Activated CD4-positive, alpha-beta T cell treated with anti-CD3 and anti-CD28 coated beads, Interleukin-2, amount 10 ng/mL, durations not matched to agents 7 days and 5 days (primary cell): ENCODE measurements at places on chromosomes 12 and 14.

- DNase-seq, result no peak
These were observed 63.5 kb downstream of the DPF3 start for GRCh38 chr14:72830356-72830755.

DNA sequence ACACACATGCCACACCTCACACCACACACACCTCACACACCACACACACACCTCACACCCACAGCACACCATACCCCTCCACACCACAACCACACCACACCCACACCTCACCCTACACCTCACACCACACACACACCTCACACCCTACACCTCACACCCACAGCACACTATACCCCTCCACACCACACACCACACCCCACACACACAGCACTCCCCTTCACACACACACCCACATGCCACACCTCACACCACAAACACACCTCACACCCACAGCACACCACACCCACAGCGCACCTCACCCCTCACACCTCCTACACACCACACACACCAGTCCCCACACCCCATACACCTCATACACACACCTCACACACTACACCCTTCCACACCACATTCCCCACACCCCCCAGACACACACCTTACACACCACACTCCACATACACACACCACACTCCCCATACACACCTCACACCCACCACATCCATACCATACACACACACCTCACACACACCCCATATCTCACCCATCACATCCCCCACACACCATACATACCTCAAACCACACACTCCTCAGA, 80.0 kb downstream of the ACTN1 start:
- DNase-seq, result no peak

- DNase-seq, result peak; percentile 48
These were observed 1.5 kb downstream of the IRF2BPL start for GRCh38 chr14:77026930-77027537.

DNA sequence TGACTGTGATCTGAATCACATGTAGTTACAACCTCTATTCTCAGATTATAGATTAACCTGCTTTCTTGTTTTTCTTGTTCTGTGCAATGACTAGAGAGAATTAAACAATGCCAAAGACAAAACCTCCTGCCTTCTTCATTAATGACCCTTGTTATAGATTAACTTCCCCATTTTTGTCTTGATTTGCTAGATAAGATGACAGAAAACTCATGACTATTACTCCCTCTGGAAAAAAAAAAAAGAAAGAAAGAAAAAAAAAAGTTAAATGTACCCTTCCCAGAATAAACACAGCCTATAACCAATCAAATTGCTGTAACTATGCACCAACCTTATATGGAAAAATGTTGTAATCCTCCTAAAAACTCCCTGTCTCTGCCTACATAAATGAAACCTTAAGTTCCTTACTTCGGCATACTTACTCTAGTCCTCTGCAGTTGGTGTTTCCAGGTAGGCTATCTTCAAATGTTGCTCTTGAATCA, 41.1 kb upstream of the PCED1B start:
- DNase-seq, result no peak

GRCh38 chr12:51269174-51270066, 795 bp downstream of the SMAGP start:
- peak; percentile 64 for DNase-seq

DNA sequence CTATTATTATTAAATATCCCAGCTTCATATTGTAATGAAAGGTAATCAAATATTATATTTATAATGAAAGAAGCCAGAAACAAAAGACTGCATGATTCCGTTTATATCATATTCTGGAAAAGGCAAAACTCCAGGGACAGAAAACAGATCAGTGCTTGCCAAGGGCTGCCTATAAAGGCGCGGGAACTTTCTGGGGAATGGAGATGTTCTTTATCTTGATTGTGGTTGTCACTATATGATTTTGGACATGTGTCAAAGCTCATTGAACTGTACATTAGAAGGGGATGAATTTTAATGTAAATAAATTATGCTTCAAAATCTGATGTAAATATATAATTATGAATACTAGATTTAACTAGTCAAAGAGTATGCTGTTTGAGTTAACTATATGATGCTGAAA, 115.4 kb upstream of the KRAS start:
- DNase-seq, result no peak

DNA sequence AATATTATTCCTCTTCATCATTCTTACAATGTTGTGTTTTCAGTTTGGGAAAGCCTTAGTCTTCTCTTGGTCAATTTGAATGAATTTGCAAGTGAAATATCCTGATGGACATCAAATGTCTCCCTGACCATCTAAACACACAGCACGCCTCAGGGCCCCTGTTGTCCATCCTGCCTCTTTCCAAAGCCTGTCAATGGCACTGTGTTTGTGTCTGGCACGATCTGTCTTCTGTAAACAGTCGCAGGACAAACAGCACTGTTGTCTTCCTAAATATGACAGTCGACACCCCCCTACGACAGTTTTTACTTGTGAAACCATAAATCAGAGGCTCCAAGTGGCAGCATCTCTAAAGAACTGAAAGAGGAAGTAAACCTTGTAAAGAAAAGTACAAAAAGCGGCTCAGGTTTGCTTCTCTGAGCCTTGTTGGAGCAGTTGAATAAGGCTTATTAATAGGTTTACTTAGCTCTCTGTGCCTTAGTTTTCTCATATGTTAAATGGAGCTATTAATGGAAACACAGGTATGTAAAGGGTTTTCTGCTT, 285.8 kb downstream of the NRXN3 start:
- DNase-seq, result no peak

GRCh38 chr12:58415716-58416115, 474.3 kb downstream of the ATP23 start:
- no peak for DNase-seq

GRCh38 chr12:45509187-45509586, 220.3 kb upstream of the ARID2 start:
- no peak for DNase-seq

DNA sequence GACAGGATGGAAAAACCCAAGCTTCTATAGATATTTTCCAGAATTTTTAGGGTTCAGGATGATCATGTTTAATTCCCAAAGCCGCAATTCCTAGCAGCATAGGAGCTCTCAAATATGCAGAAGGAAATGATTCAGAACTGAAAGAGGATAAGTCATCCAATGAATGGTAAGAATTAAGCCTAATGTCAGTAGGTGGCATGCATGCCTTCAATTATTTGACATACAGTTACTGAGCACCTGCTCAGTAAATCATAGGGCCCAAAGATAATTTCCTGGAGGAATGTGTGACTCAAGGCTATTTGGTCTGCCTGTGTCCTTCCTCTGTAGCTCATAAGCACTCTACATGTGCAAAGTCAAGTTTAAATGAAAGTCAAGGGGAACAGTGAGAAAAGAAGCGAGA, 116.8 kb upstream of the SLC38A4 start:
- DNase-seq, result no peak

DNA sequence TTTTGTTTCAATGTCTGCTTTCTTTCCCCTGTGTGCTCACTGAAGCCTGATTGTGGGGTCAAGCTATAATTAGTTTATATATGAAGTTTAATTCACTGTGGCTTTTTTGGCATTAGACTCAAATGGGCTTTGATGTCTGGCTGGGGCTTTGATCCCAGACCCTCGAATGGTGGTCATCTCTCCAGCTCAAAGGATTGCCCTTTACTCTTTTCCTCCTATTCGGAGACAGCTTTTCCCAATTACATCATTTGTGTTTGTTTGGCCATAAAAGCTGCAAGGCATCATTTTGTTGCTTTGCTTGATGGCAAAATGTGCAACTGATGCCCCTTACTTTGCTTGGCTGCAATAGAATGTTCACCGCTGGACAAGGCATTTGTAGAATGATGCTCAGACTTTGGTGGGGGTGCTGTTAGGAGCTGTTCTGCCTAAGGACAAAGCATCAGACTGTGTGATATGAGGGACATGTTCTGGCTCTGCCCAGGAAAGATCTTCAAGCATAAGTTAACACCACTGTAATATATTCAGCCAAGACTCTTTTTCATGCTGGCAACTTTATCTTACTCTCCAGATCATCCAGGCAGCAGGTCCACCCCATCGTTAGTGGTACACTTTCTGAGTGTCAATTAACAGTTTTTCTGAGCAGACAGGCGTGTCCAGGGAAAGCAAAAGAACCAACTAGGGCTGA, 3.2 kb upstream of the DACT1 start:
- no peak for DNase-seq

DNA sequence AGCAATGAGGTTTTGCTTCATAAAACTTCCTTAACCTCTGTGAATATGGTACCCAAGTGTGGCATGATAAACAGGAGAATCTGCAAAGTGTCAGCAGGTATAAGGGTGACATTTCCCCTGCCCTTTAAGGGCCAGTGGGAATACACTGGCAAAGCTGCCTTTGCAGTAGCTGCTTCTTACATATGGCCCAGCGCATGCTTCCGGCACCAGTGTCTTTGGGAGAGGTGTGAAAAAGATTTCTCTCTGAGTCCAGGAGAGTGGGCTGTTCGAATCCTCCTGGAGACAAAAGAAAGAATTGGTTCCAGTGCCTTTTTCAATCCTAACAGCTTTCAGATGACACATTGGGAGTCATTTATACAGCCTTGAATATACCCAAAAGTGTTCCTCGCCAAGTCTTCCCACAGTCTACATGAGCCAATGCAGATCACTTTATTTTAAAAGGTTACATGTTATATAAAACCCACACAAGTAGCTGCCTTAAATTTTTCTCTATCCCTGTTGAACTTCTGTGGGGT, 437.7 kb downstream of the PRKD1 start:
- no peak for DNase-seq

- DNase-seq, result no peak
These were observed 53.8 kb downstream of the TMCC3 start for GRCh38 chr12:94596596-94596995.

- peak; percentile 81 for DNase-seq
These were observed 2.5 kb downstream of the C12orf57 start for GRCh38 chr12:6946033-6946919.

GRCh38 chr14:55950135-55950534, 168.1 kb upstream of the PELI2 start:
- DNase-seq, result no peak

- no peak for DNase-seq
These were observed 80.9 kb downstream of the RPS6KA5 start for GRCh38 chr14:90979515-90979914.

DNA sequence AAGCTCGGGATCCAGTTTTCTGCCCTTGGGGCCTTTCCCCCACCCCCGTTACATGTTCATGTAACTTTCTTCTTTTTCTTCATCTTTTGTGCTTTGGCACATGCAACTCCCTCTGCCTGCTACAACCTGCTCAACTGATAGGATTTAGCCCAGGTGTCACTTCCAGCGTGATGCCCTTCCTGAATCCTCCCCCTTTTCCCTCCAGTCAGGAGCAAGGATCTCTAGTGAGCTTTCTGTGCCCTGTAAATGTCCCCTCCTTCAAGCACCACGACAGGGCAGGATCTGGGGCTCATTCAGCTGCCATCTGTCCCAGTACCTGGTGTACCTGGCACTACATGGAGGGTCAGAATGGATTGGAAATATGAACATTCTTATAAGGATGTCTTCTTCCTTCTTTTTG, 15.3 kb downstream of the PELI2 start:
- DNase-seq, result no peak

DNA sequence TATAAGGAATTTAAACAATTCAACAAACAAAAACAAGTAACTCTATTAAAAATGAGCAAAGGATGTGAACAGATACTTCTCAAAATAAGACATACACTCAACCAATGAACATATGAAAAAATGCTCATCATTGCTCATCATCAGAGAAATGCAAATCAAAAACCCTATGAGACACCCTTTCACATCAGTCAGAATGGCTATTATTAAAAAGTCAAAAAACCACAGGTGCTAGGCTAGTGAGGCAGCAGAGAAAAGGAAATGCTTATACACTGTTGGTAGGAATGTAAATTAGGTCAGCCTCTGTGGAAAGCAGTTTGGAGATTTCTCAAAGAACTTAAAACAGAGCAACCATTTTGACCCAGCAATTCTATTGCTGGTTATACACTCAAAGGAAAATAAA, 52.0 kb downstream of the NAV3 start:
- no peak for DNase-seq

- no peak for DNase-seq
These were observed 172.4 kb upstream of the CAND1 start for GRCh38 chr12:67096533-67097318.

- DNase-seq, result no peak
These were observed 567.3 kb downstream of the SLC16A7 start for GRCh38 chr12:60162988-60163720.

DNA sequence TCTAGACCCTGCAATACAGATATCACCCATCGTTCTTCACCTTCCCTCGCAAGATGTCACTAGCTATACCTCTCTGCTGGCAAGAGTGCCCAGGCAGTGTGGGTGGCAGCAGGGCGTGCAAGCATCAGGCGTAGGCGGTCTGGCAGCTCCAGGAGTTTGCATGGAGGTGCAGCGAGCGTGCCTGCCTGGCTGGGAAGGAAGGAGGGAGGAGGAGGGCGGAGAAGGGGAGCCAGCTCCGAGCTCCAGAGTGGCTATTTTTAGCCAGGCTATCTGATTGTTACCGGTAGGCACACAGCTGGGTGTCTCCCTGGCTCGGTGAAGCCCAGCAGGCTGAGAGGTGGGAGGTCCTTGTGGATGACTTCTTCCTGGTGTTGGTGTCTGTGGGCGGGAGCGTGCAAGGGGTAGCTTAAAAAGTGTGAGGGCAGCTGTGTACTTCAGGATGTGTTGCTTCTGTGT, 6.2 kb downstream of the FOXJ2 start:
- peak; percentile 49 for DNase-seq

DNA sequence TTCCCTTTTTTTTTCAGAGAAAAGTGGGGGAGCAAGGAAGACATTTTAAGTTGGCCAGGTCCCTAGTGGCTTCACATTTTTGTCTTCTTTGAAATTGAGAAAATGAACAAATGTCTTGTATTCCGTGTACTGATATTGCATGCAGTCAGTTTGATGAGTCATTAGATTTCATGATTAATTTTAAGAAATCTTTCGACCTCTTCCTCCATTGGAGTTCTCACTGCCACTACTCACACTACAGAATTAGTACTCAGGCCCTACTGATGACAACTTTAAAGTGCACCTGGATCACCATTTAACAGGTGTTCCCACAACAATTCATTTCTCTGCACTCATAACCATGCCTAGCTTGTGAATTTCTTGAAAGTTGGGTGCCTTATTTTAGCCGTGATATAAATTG, 50.5 kb downstream of the SAMD4A start:
- no peak for DNase-seq

GRCh38 chr12:131735153-131735456, 24.2 kb downstream of the SFSWAP start:
- DNase-seq, result no peak

GRCh38 chr12:47222520-47223030, 142.8 kb upstream of the AMIGO2 start:
- no peak for DNase-seq

DNA sequence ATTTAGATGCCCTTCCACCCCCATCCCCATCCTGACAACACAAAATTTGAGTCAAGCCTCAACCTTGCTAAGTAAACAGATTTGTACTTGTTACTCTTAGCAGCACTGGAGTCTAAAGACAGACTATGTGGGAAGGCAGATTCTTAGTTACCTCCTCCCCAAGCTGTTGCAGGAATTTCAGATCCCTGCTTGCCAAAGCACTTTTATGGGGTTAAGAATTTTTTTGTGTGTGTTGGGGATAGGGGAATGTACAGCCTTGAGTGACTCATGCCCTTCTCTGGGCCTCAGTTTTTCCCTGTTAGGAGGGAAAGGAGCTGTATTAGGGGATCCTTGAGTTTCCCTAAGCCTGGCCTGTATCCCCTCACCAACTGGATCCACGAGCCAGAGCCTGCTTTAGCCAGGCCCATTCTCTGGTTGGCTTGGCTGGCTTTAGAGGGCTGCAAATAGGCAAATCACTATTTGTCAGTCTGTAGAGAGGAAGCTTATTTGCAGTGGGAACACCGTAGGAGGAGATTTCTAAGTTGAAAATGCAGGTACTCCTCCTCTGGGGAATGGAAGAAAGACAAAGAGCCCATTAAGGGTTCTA, 27.7 kb upstream of the RNU6-8 start:
- no peak for DNase-seq
